ENCODE measurements at places on chromosomes 5 and 9. TPM values are rescaled to one million over a fixed set of nuclear protein-coding genes. Genes with fewer than 3 reads are reported as not detected.

DNA sequence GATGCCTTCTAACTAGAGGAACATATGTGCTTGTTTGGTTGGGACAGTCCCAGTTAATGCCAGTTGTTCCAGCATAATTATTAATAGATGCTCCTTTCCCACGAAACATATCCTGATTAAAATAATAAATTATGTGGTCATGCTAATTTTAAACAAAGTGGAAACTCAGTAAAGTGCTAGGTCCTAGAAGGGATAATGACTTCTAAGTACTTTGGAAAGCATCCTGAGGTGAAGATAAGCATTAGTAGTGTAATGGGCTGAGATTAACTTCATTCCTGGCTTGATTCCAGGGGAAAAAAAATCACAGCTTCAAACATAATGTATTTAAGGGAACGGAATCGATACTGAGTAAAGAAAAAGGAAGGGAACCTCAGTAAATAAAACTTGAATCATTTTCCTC, 213.7 kb upstream of the SNX2 start:
- DNase-seq = no peak
- no peak overlapping the region for H3K27ac ChIP-seq
- no peak overlapping the region for H3K4me3 ChIP-seq
- H3K36me3 ChIP-seq = no peaks in the 10 kb centered on the region
- no peaks in the 10 kb centered on the region for H3K27me3 ChIP-seq

GRCh38 chr5:131406975-131407638, 143.3 kb downstream of the CDC42SE2 start:
- H3K36me3 ChIP-seq = no peaks in the 10 kb centered on the region
- H3K27ac ChIP-seq = no peak overlapping the region
- no peak overlapping the region for H3K4me3 ChIP-seq
- no peaks in the 10 kb centered on the region for H3K4me1 ChIP-seq

DNA sequence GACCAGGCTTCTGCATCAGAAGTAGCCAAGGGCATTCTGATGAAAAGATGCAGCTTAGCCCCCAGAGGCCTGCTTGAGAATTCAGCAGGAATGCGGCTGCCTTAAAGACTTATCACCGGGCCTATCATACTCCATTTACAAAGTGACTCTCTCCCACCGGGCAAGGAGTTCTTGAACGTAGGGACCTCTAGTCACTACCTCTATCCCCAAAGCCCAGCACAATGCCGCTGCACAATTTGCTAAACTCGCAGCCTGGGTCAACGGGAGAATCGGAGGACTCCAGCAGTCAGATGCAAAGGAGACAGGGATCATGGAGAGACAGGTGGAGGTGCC, 661 bp downstream of the PDCL start:
- peaks cover 14% of the 10 kb centered on the region for H3K4me1 ChIP-seq
- no peaks in the 10 kb centered on the region for H3K36me3 ChIP-seq
- peak overlapping the region; percentile 88 for H3K27ac ChIP-seq
- no peak for DNase-seq

DNA sequence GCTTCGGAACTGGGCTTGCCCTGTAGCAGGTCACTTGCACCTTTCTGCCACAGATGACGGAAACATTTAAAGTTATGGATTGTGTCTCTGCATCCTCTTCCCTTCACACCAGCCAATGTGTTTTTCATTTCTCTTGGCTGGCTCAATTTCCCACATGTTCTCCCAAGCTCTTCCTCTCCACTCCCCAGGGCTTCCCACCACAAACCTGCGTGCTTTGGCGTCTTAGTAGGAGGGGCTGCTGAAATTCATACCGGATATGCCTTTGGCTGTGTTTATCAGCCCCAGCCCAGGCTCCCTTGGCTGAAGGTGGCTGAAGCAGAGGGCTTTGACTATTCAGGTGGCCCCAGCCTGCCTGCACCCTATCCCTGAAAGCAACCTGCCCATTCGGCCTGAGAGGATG, 32.1 kb downstream of the ADRB2 start:
- no peaks in the 10 kb centered on the region for H3K27me3 ChIP-seq
- H3K36me3 ChIP-seq = no peaks in the 10 kb centered on the region

DNA sequence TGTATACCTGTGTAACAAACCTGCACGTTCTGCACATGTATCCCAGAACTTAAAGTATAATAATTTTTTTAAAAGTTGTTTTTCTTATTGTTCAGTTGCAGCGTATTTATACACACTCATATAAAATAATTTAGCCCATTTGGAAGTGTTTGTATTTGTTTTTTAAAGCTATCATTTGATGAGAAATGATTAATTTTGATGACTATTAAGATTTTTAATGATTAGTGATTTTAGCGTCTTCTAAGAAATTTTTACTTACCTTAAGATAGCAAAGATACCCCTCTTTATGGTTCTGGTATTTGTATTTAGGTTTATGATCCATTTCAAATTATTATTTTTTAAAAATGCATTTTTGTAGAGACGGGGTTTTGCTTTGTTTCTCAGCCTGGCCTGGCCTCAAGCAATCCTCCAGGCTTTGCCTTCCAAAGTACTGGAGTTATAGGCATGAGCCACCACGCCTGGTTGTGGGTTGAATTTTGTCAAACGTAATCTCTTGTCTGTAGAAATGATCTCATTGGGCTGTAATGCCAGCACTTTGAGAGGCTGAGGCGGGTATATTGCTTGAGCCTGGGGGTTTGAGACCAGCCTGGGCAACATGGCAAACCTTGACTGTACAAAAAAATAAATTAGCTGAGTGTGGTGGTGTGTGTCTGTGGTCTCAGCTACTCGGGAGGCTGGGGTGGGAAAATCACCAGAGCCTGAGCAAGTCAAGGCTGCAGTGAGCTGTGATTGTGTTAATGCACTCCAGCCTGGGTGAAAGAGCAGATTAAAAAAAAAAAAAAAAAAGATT, 26.9 kb downstream of the CSNK1G3 start:
- no peak for DNase-seq
- no peak overlapping the region for H3K4me3 ChIP-seq

FGF10 gene
- total RNA-seq = not detected
